ENCODE measurements at places on chromosomes 7 and 10.
A peak's percentile ranks its signal among the peaks of the same experiment; 100 is the strongest.

DNA sequence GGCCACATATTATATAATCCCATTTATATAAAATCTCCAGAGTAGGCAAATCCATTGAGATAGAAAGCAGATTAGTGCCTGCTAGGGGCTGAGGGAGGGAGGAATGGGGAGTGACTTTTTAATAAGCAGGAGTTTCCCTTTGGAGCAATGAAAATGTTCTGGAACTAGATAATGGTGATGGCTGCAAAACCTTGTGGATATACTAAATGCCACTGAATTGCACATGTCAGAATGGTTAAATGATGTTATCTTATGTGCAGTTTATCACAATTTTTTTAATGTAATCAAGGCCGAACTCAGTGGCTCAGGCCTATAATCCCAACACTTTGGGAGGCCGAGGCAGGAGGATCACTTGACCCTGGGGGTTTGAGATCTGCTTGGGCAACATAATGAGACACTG, 145.5 kb upstream of the AUTS2 start:
- no peak for DNase-seq

GRCh38 chr10:58846856-58847255, 329.6 kb upstream of the PHYHIPL start:
- no peak for DNase-seq

DNA sequence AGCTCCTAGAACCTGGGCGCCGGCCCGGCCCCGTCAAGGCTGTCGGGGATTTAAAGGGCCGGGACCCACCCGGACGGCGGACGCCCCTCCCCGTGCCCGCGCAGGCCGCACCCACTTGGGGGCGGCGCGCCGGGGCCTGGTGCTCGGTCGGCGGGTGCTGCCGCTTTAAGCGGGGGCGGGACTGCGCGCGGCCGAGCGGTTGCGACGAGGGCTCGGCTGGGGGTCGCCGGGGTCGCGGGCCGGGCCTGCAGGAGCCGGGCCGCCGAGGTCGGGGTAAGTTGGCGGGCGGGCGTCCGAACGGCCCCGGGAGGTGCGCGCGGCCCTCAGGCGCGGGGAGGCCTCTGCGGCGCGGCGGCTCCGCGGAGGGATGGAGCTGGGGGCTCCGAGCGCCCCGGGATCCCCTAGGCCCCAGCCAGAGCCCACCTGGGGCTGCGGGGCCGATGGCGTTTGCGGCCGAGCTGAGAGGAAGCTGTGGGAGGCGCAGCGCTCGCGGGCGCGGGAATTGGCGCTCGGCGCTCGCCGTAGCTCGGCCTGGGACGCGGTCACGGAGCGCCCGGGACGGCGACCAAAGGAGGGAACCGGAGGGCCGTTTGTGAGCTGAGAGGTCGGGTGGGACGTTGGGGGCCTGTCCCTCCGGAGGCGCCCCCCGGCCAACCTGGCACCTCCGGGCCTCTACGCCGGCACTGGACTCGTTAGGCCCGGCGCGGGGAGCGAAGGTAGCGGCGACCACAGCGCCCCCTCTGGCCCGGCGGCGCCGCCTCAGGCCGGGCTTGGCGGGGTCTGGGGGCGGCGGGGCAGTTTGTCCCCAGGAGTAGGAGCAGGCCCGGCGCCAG, at the start of gene TRRAP:
TRRAP (plus strand) TSS at position 168 of the 833 bp plus-strand sequence. CDS start 2,619 bp downstream, outside the sequence.
- peak; percentile 62 for DNase-seq

- peak; percentile 23 for DNase-seq
These were observed 76.1 kb upstream of the CPXM2 start for GRCh38 chr10:123967626-123968243.

DNA sequence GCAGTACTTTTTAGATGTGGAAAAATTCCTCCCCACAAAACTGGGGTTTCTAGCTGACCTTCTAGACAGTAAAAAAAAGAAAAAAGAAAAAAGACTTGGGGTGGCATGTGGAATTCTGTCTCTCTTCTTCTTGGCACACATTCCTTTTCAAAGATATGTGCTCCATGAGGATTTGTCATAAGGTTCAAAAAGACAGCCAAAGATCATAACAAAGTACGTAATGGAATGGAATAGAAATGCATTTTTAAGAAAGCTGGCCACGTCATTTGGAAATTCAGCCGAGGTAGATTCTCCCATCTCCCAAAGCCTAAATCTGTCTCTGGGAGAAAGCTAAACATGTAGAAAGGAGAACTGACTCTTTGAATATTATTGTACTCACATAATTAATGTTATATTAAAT, 381.3 kb upstream of the NFE2L3 start:
- no peak for DNase-seq

- no peak for DNase-seq
These were observed 16.0 kb downstream of the KAT6B start for GRCh38 chr10:74842301-74842954.

GRCh38 chr7:33814400-33814799, 90.9 kb upstream of the BMPER start:
- no peak for DNase-seq

GRCh38 chr10:48494073-48494472, 110.8 kb downstream of the ARHGAP22 start:
- DNase-seq, result no peak

- no peak for DNase-seq
These were observed 39.6 kb downstream of the STARD3NL start for GRCh38 chr7:38217672-38218071.

DNA sequence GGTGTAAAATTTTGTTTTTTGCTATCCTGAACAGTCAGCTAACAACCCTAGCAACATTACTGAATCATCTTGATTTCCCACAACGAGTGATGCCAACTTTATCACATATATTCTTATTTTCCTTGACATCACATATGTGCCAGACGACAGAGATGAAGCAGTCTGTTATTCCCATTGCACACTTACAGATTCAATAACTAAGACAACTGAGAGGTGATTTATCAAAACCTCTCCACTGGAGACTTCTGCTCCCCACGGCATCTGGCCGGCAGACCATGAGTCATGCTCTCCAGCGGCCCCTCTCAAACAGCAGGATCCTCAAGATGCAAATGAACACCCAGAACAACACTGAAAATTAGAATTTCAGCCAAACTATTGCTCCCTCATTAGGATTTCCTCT, 57.1 kb downstream of the AMPH start:
- no peak for DNase-seq

DNA sequence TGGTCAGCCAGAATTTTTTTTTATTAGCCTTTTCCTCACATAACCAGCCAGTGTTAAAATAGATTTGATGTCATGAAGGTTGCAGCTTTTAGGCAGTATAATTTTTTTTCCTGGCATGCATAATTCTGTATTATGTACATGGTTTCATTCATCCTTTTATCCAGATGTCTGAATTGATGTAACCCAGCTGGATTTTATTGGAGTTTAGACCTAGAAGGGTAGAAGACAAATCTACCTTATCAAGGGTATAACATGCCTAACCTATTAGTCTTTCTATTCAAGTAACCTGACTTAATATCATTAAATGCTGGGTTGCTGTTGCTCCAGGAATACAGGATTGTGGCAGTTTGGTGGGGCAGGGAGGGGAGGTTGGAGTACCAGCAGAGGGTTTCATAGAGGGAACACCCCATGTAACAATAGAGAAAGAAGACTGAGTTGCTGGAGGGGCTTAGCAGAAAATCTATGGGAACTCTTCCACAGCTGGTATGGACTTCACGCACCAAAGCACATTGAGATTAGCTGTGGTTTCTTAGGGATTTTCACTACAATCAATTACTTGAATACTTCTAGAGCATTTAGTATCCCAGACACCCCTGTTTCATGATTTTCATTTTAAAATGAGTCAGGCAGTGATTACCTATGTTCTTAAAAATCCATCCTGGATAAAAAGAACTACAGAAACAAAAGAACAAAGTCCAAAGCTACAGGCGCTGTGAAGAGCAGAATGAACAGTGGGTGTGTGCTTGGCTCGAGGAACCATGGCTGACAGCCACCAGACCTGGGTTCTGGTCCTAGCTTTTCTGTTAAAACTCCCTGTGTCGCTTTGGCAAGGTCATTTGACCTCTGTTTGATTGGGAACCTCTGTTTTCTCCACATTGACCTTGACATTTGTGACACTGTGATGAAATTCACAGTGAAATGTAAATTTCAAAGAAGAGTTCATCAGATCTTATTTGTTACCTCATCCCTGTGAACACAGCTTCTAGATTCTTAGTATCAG, 93.5 kb downstream of the CREM start:
- DNase-seq, result no peak

- DNase-seq, result no peak
These were observed 183.7 kb upstream of the SH2B2 start for GRCh38 chr7:102103027-102103372.
